ENCODE measurements at places on chromosomes 7 and 10.

GRCh38 chr10:31768467-31768866, 160.2 kb downstream of the ARHGAP12 start:
- no peak for DNase-seq

- DNase-seq: no peak
These were observed 147.0 kb downstream of the GLI3 start for GRCh38 chr7:42090056-42090455.

DNA sequence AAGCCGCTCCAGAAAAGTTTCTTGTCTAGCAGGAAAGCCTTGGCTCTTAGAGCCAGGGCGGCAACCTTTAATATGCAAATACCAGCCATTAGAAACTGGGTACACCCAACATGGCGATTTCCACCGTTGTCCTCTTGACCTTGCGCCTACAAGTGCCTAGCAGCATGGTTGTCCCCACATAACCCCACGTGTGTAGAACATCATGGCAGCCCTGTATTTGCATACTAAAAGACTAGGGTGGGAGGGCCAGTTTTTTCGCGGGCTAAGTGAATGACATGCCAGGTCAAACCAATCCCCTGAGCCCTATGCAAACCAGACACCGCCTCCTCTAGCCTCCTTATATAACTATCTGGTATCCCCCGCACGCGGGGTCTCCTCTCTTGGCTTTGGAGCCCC, 58.4 kb upstream of the FZD8 start:
- no peak for DNase-seq

DNA sequence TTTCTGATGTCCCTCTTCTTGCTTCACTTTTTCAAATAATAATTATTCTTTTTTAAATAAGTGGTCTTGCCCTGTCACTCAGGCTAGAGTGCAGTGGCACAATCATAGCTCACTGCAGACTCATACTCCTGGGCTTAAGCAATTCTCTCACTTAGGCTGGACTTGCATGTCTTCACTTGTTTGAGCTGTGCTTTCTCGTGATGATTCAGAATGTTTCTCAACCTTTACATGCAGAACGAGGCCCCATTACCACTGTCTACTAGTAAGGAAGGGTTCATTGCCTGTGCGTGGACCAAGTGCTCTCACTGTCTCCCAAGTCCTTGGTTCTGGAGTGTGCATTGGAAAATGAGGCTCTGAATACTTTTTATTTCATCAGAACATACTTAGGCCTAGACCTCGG, 468.6 kb upstream of the COBL start:
- DNase-seq: no peak

DNA sequence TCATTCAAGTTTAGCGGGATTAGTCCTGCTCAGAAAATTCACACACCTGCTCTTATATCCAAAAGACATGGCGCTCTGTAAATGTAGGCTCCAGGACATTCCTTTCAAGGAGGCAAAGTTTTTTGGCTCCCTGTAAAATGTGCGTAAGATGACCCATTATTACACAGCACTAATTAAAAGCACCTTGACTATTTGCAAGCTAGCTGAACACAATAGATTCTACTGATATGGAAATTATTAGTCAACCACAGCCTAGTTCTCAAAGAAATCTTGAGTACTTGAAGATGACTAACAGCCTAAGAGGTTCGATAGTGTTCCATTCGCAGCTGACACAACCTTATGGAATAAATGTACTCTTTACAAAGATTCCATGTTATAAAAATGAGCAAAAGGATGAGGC, 175.2 kb downstream of the BMPER start:
- no peak for DNase-seq

- DNase-seq: no peak
These were observed 25.9 kb upstream of the OCM start for GRCh38 chr7:5854738-5855137.

GRCh38 chr7:92783260-92784201, 52.8 kb downstream of the CDK6 start:
- no peak for DNase-seq

DNA sequence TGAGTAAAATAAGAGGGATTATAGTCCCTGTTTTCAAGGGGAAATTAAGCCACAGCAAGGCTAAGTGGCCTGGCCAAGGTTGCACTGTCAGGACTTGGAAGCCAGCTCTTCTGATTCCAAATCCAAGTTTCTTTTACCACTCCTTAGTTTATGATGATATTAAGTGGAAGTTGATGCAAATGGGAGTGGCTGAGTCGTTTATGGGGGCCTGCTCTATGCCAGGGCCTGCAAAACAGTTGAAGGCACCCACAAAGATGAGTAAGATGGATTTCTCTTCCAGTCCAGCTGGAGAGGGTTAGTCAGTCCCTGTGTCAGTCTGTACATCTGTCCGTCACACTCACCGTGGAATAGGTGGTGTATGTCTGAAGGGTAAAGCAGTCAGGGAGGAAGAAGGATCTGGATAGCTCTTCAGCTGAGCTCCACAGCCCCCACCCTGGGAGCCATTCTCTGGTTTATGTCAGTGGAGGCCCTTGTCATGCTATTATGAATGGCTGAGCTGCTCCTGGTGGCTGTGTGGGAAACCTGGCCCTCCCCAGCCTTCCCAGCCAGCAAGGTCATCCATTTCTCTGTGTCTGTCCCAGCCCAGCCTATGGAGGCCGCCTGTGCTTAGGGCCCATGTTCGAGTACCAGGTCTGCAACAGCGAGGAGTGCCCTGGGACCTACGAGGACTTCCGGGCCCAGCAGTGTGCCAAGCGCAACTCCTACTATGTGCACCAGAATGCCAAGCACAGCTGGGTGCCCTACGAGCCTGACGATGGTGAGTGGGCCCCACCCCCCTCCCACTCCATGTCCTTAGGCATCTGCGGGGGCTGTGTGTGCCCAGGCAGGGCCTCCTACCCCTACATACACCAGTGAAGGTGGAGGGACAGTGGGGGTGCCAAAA, 44.5 kb downstream of the TBATA start:
- DNase-seq: no peak

DNA sequence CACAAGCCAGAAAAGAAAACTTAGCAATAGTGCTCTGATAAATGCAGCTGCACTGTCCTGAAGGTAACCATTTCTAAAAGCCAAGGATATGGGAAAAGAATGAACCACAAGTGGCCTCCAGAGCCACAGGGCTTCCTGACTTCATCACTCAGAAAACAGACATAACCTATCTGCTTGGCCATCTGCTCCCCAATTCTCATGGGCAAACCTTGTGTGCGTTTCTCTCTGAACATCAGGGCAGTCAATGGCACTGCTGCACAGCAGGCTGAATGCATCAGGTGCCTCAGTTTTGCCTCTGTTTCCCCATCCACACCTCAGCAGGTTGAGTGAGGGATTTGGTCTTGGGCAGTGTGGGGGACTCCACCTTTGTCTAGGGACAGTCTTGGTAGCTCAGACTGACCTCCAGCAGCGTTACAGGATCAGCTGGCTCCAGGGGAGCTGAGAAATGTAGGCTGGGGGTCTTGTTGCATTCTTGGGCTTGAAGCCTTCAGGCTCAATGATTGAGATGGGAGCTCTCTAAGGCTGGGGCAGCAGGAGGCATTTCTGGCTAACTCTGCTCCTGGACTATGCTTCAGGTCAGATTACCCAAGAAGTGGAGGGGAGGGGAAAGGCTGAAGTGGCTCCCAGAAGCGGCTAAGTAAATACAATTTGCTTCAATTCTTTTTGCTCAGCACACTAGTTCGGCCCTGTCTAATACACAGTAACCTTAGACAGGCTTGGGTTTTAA, 23.6 kb upstream of the PDLIM1 start:
- no peak for DNase-seq

DNA sequence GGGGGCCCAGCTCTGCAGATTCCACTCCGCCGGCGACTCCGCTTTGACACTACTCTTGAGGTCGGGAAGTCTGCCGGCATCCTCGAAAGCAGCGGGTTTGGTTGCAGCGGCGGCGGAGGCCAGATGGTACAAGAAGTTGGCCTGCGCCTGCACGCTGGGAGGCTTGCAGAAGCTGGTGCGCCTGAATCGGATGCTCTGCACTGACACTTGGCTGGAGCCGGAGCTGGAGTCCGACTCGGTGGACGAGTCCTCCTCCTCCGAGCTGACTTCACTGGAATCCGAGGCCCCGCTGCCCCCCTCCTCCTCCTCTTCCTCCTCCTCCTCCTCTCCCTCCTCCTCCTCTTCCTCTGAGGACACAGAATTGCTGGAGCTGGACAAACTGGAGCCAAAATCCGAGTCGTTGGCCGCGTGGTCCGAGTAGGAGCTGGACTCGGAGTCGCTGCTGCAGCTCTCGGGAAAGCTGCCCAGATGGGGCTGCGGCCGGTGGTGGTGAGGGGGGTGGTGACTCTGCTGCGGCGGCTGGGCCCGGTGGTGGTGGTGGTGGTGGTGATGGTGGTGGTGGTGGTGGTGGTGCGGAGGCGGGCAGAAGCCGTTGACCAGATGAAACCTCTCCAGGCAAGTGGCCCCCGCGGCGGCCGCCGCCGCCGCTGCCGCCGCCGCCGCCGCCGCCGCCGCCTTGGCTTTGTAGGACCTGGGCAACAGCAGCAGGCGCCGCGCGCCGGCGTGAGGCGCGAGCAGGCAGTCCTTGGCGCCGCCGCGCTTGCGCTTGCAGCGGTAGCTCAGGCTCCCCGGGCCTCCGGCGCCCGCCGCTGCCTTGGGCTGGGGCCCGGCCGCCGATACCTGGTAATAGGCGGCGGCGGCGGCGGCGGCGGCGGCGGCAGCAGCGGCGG, 9.0 kb downstream of the SKIDA1 start:
- DNase-seq: peak; percentile 42

All from T-helper 9 cell (primary cell).